ENCODE measurements at places on chromosomes 4 and X.

GRCh38 chr4:150082241-150082640, 4.0 kb downstream of the DCLK2 start:
- no peak for DNase-seq

GRCh38 chr4:153207567-153207966, 3.3 kb downstream of the TRIM2 start:
- no peak for DNase-seq

DNA sequence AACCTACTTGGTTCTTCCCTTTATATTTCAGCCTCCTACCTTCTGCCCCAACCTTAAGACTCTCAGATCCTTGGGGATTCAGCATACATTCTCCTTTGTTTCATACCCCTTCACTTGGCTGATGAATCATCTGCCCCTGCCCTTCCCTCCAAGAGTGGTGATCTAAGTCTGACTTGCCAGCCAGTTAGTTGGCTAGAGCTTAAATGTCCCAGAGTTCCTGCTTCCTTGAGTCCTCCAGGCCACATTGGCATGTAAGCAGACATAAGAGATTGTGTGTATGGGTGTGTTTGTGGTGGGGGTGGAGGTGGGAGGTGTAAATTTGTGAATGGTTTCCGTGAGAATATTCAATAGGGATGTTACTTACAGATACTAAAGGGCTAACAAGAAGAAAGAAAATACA, 3.7 kb upstream of the TEX13D start:
- DNase-seq: no peak

DNA sequence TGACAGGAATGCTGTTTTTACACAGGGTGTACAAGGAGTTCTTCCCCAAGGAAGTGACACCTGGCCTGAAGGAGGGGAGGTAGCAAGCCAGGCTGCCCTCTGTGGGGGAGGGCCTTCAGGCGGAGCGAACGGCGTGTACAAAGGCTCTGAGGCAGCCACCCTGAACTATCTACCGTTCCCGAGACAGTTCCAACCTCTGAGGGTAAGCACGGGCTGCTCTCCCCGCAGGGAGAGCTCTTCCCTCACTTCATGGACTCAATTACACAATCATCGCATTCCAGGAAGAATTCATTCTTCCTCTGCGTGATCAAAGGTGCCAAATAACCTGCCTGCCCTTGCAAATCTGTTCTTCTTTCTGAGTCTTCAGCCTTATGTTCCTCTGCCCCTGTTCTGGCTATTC, 4.8 kb downstream of the ELK1 start:
- DNase-seq: no peak

DNA sequence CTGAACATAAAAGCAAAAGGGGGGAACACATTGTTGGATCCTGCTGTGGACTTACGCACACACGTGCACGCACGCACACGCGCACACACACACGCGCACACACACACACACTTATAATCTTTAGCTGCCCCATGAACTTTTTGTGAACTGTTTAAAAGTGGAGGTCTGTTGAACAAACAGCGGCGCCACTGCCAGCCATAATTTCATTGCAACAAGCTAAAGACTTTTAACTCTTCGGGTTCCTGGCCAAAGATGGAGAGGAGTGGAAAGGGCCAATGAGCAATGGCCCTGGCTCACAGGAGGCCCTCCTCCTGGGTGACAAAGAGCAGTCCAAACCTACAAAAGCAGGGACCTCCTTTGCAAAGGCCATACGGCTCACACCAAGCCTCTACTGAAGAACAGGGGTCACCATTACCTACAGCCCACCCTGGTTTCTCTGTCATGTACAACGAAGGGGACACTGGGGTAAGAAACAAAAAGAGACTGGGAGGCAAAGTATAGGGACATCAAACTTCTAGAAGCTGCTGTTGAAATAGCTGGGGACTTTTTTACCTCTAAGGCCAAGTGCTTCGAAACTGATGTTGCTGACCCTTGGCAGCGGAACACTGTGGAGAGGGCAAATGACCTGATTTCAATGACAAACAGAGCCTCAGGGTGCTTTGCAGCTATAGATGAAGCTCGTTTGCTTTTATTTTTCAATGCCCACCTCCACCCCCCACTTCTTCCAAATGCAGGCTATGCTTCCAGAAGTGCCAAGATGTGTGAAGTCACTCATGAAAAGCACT, 16.7 kb downstream of the BCOR start:
- DNase-seq: no peak

DNA sequence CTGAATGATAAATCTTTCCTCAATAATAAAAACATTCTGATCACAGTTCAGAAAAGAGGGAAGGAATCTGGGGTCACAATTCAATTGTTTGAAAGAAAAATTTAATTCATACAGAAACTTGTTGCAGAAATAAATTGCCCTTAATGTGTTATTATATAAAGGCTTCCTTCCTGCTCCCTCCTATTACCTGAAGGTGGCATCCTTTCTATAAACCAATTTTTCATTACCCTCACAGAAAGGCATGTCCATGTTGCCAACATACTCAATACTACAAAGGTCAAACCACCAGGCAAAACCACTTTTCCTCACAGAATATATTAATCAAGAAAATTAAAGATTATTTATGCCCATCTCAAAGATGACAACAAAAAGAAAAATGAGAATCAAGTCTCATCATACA, 194.3 kb upstream of the CT83 start:
- no peak for DNase-seq

GRCh38 chrX:96861661-96862060, 22.0 kb upstream of the RPA4 start:
- no peak for DNase-seq

GRCh38 chr4:75251547-75251946, 262.7 kb downstream of the RCHY1 start:
- no peak for DNase-seq

- DNase-seq: no peak
These were observed 63.4 kb downstream of the DCUN1D4 start for GRCh38 chr4:51906167-51906958.

GRCh38 chrX:19647731-19648588, 132.7 kb upstream of the MAP3K15 start:
- DNase-seq: no peak

DNA sequence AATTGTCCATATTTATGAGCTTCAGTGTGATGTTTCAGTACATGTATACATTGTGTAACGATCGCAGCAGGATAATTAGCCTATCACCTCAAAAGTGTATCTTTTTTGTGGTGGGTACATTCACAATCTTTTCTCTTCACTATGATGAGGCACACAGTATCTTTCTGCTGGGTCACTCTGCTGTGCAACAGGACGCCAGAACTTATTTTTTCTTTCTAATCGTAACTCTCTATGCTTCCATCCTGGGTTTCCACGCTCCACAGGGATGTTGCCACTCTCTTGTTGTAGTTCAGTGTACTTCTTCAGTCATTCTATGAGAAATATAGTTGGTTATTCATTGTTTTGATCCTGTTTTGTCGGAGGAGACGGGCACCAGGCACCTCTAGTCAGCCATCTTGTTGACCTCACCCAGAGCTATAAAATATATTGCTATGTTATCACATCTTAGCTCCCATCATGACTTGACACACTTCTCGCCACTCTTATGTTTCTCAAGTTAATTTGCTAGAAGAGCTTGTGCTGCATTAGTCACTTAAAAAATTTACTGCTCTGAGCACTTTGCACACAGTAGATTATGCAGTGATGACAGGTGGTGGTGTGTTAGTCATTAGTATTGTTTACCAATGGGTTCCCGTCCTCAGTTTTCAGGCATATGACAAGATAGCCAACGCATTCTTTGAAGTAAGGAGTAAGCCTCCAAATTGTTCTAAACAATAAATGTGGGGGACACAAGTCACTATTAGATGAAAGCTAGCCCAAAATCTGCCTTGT, 1002.7 kb upstream of the PCDH7 start:
- DNase-seq: no peak

DNA sequence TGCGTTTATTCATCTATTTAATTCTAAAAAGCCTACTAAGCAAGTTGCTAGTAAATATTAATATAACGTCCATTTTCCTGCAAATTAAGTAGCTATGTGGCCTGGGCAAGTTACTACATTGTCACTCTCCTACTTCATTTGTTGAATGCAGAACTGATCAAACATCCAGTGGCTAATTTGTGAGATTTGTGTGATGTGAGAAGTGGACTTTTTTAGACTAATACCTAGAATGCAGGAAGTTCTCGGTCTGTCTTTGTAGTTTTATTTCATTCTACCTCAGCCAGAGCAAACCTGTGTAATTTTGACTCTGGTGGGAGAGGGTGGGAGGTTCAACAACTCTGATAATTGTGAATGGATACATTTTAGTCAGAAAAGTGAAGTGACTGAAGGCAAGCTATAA, 840 bp downstream of the GUF1 start:
- no peak for DNase-seq

- DNase-seq: no peak
These were observed 126.5 kb downstream of the SLIT2 start for GRCh38 chr4:20378181-20378580.

DNA sequence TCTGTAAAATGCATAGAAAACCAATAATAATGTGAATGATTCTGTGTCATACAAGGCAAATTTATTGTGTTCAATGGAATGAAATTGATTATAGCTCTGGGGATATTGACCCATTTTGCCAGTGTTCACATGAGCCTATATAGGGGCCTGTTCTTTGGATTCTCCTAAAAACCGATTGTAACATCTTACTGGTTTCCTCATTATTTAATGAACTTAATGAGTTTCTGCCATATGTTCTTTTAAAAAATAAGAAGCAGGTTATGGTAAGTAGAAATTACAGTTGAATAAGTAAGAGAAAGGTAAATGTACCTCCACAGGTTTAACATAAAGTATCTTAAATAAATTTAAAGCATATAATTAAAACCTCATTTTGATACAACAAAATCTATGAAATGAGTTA, 24.6 kb upstream of the ADGRL3 start:
- DNase-seq: no peak

DNA sequence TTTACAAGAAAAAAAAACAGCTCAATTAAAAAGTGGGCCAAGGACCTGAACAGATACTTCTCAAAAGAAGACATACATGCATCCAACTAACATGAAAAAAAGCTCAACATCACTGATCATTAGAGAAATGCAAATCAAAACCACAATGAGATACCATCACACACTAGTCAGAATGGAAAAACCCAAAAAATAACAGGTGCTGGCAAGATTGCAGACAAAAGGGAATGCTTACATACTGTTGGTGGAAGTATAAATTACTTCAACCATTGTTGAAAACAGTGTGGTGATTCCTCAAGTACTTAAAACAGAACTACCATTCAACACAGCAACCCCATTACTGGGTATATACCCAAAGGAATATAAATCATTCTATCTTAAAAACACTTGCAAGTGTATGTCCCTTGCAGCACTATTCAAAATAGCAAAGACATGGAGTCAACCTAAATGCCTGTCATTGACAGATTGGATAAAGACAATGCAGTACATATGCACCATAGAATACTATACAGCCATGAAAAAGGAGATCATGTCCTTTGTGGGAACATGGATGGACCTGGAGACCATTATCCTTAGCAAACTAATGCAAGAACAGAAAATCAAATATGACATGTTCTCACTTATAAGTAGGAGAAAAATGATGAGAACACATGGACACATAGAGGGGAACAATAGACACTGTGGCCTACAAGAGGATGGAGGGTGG, 97.6 kb downstream of the RAB28 start:
- no peak for DNase-seq

GRCh38 chr4:154961263-154961662, 180.2 kb downstream of the RBM46 start:
- DNase-seq: no peak

DNA sequence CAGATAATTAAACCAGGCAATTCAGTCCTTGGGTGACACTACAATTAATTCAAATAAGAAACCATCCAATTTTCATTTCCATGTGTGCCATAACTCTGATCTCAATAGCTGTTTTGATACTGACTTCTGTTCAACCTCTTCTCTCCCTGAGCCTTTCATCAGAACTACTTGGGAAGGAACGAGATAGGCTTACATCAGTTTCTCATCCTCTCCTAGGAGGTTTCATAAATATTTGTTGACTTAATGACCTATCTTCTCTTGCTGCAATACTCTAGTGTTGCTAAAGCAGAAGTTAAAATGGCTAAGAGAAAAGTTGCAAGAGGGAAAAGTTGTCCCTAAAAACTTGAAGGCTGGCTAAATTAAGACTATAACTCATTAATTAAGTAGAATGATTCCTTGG, 41.8 kb downstream of the PRKG2 start:
- no peak for DNase-seq

DNA sequence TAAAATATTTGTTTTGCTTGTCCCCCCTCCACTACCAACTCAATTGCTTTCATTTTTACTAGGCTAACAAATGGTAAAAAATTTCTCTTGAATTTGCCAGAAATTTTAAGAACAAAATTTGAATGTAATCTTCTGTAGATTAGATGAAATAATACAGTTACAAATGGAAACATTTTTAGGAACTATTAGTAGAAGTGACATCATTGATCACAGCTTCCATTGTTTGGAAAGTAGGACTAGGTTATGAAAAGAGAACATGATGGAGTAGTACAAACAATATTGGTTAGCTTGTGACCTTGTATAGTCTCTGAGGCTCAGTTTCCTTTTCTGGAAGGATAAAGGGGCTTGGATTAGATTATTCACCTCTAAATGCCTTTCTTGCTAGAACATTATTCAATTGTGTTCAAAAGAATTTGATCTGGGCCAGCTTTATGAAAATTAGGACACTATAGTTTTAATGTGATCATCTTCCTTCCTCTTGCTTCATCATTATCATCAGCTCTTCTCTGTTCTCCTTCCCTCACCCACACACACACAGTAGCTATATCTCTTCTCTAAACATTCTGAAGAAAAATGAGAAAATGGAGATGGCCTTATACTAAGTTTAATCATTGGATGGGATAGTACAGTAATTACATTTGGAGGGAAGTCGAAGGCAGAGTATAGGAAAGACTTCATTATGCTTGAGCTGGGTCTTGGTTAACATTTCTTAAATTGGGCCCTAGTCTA, 9.9 kb downstream of the MTMR1 start:
- DNase-seq: no peak

- DNase-seq: no peak
These were observed 807 bp downstream of the SEL1L3 start for GRCh38 chr4:25861951-25862410.

DNA sequence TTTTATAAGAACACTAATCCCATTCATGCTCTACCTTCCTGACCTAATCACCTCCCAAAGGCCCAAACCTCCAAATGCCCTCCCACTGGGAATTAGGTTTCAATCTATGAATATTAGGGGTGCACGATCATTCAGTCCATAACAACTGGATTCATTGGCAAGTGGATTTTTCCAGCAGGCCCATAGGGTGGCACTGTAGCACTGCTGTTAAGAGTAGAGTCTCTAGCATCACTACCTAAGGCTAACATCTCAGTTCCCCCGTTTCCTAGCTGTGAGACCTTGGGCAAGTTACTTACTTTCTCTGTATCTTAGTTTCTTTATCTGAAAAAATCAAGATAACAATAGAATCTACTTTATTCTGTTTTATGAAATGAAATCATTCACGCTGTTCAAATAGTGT, 315.8 kb downstream of the STIM2 start:
- DNase-seq: no peak

- no peak for DNase-seq
These were observed 30.3 kb downstream of the SEPSECS start for GRCh38 chr4:25129917-25130316.

GRCh38 chr4:124132161-124132560, 580.4 kb downstream of the ANKRD50 start:
- no peak for DNase-seq

- no peak for DNase-seq
These were observed 758 bp upstream of the NR3C2 start for GRCh38 chr4:148442832-148443511.

GRCh38 chr4:119035951-119036737, 99.5 kb upstream of the MYOZ2 start:
- DNase-seq: no peak
